Astrocyte of the cerebellum (primary cell): ENCODE measurements at places on chromosomes 6 and 20.

GRCh38 chr6:11650025-11650696 lies 112.6 kb downstream of the TMEM170B start:
- peak; percentile 84 for DNase-seq

DNA sequence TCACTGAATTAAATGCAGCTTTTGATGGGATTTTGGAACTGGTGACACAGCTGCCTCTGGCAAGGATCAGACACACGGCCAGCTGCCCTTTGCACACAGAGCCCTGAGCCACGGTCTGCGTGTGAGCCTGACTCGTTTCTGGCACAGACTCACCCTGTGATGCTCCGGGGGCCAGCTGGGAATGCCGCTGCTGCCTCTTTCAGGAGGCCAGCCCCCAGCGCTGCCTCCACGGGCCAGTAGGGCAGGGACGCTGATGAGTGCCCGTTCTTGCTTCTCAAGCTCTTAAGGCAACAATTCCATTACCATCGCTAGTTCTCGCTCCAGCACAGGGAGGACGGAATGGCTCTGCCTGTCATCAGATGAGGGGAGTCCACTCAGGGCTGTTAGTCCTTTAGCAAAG lies 61.6 kb downstream of the IRF4 start:
- DNase-seq: no peak

GRCh38 chr6:144232176-144232831 lies 52.8 kb upstream of the UTRN start:
- no peak for DNase-seq

- DNase-seq: no peak
Measured at GRCh38 chr6:143948208-143948607, 59.9 kb downstream of the PLAGL1 start.

GRCh38 chr6:166489301-166490155 lies 97.0 kb downstream of the RAMACL start:
- no peak for DNase-seq

GRCh38 chr20:47502271-47503239 lies 868 bp downstream of the NCOA3 start:
- DNase-seq: peak; percentile 11

DNA sequence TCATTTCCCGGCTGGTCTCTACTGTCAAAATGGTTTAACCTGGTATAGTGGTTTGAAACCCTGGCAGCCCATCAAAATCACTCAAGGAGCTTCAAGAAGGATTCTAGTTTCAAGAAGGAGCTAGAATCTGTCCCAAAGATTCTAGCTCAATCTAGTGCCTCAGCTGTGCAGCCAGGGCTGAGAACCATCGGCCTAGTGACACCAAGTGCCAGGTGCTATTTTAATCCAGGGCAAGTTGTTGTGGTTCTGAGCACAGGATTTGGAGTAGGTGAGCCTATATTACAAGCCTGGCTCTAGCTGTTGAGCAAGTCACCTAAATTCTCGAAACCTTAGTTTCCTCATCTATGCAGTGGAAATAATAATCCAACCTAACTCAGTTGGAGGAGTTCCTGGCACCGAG lies 3.7 kb downstream of the MOCS1 start:
- DNase-seq: no peak

GRCh38 chr20:23156170-23156841 lies 70.2 kb upstream of the CD93 start:
- peak; percentile 23 for DNase-seq

DNA sequence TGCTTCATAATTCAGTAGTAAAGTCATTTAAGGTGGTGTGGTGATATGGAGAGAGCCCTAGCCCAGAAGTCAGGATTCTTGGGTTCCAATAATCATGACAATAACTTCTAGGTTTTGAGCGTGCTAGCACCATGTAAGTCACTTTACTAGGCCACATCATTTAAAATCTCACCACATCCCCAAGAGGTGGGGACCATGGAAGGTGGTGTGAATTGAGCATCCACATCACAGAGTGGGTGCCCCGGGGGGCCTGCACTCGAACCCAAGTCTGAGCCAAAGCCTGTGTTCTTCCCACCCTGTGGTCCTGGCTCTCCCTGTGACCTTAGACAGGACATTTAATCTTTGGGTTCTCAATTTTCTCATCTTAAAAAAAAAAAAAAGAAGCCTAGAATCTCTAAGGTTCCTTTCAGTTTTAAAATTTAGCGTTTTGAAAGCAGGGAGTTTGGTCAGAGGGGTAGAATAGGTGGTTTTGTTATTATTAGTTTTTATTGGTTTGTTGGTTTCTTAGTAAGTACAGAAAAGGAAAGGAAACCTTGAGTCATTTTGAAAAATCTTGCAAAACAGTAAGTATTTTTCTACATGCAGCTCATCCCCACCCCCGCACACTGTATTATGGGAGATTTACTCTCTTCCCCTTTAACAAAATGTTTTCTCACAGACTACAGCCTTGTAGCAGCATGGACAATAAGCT lies 26.4 kb downstream of the ARMC2 start:
- no peak for DNase-seq

- no peak for DNase-seq
Measured at GRCh38 chr6:291204-291696, 1.0 kb upstream of the DUSP22 start.

- no peak for DNase-seq
Measured at GRCh38 chr20:63658749-63659187, 656 bp downstream of the RTEL1 start.

GRCh38 chr20:1993986-1994385 lies at the start of gene PDYN:
Gene PDYN (minus strand): TSS chr20:1994058. CDS start chr20:1983084, 10,974 bp downstream.
- DNase-seq: no peak

DNA sequence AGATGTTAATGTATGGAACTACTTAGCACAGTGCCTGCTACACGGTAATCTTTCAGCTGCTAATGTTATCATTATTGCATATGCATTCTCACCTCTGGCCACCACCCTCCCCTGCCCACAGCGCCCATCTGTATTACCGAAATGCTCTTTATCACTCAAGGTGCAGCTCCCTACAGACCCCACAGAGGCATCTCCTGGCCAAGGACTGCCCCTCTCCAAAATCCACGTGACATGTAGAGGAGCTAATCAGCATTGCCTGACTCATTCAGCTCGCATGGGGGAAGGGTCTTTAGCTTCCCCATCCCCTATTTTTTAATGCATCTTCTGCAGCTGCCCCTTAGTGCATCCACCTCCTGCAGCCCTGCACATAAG lies 41.8 kb downstream of the SLC22A23 start:
- no peak for DNase-seq

- DNase-seq: no peak
Measured at GRCh38 chr6:161354276-161354840, 80.5 kb upstream of the AGPAT4 start.

GRCh38 chr6:154653853-154654252 lies 79.4 kb upstream of the SCAF8 start:
- DNase-seq: no peak

DNA sequence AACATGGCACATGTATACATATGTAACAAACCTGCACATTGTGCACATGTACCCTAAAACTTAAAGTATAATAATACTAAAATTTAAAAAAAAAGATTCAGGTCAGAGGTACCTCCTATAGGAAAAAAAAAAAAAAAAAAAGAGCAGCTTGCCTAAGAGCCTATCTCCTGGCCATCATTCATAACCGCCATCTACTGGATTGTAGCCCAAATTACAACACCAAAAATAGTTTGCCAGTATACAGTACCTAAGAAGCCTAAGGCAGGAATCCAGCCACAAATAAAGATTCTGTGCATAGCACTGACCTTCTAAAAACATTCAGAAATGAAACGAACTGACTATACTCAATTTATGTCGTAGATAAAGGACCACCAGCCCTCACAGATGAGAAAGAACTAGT lies 438.4 kb upstream of the ADGRB3 start:
- no peak for DNase-seq

DNA sequence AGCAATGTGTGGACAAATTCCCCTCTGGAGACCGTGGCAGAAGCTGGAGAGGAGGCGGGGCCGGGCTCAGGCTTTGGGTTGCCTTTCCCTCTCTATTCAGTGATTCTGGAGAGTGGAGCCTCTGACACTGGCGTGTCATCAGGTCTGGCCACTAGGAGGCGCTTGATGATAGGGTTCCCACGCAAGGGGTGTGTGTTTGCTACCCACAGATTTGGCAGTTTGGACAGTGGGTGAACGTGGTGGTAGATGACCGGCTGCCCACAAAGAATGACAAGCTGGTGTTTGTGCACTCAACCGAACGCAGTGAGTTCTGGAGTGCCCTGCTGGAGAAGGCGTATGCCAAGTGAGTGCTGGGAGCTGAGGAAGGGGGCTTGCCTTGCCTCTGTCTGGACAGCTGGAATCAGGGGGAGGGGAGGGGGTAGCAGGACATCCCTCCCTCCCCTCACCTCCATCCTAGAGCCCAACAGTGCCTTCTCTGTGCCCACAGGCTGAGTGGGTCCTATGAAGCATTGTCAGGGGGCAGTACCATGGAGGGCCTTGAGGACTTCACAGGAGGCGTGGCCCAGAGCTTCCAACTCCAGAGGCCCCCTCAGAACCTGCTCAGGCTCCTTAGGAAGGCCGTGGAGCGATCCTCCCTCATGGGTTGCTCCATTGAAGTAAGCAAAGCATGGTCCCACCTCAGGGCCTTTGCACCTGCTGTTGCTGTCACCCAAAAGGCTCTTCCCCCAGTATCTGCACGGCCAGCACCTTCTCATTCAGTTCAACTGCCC lies 14.3 kb downstream of the CAPN11 start:
- peak; percentile 53 for DNase-seq

- DNase-seq: no peak
Measured at GRCh38 chr6:18053078-18053477, 65.6 kb upstream of the KIF13A start.

DNA sequence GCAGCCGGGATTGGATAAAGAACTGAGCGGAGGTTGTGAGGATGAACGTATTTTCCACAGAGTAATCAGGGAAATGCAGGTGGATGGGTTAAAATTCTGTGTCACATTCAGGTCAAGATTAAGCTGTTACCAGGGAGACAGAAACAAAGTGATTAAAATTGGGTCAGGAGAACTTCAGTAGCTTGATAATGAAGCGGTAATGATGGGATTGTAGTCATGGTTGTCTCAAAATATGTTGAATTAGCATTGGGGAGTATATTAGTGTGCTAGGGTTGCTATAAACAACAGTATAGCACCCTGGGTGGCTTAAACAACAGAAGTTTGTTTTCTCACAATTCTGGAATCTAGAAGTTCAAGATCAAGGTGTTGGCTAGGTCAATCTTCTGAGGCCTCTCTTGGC lies 155.5 kb downstream of the GJA1 start:
- DNase-seq: no peak

GRCh38 chr6:36986704-36987047 lies 680 bp upstream of the MTCH1 start:
- DNase-seq: no peak

GRCh38 chr20:1005452-1006027 lies 3.4 kb upstream of the RSPO4 start:
- no peak for DNase-seq

DNA sequence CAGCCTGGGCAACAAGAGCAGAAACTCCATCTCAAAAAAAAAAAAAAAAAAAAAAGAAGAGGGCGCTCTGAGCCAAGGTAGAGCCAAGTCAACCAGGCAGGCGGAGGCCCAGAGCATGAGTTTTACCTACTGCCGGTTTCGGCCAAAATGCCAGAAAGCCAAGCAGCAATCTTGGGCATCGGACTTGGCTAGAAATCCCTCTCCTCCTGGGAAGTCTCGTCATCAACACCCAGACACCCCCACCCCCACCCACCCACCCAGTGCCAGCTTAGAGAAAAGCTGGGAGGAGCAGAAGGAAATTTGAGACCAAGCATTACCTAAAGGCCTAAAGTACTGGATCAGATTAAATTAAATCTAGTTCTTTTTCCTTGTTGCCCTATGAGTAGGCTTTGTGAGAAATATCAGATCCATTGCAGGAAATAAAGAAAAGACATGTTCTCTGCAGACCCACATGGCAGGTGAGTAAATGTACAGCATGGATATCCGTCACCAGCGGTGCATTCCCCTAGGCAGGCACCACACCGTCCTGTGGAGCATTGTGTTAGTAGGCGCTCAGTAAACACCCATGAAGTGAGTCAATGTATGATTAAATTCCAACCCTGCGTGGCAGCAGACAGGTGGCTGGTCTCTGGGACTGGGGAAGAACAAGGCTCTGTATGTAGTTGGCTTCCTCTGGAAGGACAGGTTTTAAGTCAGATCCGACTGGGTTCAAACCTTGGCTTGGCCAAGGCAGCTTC lies 21.0 kb downstream of the RIPOR3 start:
- no peak for DNase-seq

DNA sequence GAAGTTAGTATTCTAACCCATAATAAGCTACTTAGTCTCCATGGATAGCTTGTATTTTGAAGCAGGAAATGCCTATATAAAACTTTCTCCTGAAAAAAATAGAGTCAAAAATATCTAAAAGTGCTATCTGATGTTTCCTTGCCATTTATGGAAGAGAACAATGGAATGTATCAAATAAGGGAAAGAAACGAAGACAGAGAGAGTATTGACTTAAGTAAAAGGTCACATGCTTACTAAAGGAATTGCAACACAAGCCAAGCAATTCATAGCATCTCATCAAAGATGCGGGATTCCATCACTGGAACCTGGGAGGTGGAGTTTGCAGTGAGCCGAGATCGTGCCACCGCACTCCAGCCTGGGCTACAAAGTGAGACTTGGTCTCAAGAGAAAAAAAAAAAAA lies 112.9 kb upstream of the DTNBP1 start:
- no peak for DNase-seq

DNA sequence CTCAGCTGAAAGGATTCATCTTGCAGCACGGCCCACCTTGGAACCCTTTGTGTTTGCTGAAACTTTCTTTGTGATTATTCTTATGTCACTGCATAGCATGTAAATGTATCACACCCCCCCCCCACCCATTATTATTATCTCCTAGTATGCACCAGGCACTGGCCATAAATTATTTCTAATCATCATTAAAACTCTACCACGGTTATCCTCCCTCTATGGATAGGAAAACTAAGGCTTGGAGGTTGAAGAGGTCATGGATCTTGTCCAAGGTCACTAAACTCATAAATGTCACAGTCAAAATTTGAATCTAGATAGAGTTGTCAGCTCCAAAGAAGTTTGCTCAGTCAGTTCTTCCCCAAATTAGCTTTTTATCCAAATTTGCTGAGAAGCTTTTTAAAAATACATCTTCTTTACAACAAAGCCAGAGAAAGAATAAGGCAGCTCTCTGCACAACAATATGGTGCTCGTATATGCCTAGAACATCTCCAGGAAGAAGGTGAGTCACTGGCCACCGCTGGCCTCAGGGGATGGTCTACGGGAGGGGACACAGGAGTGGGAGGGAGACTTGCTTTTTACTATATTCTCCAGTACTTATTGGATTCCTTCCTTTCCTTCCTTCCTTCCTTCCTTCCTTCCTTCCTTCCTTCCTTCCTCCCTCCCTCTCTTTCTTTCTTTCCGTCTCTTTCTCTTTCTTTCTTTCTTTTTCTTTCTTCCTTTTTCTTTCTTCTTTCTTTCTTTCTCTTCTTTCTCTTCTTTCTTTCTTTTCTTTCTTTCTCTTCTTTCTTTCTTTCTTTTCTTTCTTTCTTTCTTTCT lies 134.5 kb downstream of the VEGFA start:
- no peak for DNase-seq

DNA sequence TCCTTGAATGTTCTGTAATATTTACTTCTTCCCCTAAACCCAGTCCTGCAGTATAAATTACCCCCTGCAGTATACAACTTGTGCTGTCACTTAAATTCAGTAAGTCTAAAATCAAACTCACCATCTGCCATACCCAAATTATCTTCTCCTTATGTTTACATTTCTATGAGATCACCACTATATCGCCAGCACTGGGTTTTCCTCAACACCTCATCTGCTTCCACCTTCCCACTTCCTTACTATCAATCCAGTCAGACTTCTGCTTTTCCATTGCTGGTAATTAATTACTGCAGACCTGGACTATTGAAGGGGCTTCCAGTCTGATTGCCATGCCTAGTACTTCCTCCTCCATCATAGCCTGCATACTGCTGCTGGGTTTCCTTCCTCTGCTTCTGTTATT lies 15.2 kb downstream of the EFHC1 start:
- DNase-seq: no peak

- DNase-seq: no peak
Measured at GRCh38 chr20:55586610-55587009, 418.7 kb downstream of the CBLN4 start.
